ENCODE measurements at places on chromosomes 11 and 22.

DNA sequence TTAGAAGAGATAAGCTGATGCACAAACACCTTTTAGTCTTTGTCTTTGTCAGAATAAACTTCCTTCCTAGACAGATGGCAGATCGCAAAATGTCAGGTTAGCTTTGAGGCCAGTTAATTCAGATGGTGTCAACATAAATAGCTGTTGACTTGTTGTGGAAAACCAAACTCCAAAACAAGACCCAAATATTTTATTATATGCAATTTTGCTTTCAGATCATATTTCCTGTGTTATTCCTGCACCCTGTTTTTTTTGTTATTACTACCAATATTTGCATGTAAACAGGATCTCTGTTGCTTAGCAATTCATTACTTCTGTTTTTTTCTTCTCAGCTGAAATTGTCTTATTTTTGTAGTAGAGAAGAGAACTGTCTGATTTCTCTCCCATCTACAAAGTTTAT, 316.0 kb downstream of the ETS1 start:
- no peak for DNase-seq

DNA sequence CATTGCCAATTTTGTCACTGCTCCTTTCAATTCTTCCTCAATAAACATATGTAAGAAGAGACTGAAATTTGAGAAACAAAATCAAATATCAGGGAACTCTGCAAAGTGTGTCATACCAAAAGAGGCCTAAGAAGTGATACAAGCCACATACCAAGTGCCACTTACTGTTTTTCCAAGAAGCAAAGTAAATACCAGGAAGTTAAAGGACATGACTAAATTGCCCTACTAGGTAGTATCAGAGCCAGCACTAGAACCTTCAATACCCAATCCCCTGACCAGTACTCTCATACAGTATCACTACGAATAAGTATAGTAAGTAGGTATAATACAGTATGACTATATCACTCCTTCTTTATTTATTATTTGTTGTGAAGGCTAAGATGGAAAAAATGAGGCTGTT, 13.6 kb downstream of the MAML2 start:
- DNase-seq, result no peak

DNA sequence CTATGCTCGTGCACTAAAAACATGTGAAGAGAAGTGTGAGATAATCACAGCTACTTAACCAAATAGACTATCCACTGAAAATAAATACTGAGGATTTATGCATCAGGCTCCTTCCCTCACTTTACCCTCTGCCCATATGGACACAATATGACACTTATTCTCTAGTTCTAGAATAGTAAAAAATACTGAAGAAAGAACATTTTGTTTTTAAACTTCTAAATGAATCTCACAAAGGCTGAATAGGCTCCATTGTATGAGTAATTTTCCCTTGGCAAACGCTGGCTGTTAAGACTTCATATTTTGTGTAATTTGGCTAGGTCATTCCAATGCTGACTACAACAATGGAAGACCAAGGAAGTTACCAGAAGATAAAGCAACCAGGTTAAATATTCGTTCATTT, 9.9 kb downstream of the HPS5 start:
- peak; percentile 42 for DNase-seq

GRCh38 chr11:47400768-47401279, 7.6 kb upstream of the SLC39A13 start:
- peak; percentile 34 for DNase-seq

DNA sequence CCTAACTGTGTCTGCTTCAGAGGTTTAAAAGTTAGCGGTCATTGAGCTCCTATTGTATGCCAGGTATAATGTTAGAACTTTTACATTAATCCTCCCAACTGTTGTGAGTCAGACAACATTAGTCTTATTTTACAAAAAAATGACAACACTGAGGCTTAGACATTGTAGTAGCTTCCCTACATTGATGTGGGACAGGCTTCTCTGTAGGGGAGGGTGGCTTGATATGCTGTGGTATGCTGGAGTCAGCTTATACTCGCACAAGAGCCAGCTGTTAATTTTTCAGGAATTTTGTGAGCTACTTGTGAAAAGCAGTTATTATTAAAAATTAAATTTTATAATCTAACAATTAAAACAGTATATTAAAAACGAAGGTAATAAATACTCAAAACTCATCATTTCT, 64.8 kb upstream of the NAV2 start:
- no peak for DNase-seq

- no peak for DNase-seq
Measured at GRCh38 chr11:102001657-102002338, 45.4 kb upstream of the CFAP300 start.

DNA sequence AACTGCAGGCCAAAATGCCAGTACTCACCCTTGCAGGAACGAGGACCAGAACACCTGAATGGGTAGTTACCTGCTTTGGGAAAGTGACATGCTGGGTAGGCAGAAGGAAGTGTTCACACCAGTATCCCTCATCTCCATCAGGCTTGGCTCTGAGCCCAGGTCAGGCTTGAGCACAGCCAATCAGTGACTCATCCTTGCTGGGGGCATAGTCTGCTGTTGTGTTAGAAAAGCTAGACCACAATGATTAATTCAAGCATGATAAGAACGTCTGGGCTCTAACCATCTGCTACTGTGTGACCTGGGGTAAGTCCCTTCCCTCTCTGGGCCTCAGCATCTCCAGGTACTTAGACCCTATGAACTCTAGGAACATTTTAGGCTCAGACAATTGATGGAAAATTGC, 450.4 kb downstream of the MIAT start:
- DNase-seq, result peak; percentile 94

DNA sequence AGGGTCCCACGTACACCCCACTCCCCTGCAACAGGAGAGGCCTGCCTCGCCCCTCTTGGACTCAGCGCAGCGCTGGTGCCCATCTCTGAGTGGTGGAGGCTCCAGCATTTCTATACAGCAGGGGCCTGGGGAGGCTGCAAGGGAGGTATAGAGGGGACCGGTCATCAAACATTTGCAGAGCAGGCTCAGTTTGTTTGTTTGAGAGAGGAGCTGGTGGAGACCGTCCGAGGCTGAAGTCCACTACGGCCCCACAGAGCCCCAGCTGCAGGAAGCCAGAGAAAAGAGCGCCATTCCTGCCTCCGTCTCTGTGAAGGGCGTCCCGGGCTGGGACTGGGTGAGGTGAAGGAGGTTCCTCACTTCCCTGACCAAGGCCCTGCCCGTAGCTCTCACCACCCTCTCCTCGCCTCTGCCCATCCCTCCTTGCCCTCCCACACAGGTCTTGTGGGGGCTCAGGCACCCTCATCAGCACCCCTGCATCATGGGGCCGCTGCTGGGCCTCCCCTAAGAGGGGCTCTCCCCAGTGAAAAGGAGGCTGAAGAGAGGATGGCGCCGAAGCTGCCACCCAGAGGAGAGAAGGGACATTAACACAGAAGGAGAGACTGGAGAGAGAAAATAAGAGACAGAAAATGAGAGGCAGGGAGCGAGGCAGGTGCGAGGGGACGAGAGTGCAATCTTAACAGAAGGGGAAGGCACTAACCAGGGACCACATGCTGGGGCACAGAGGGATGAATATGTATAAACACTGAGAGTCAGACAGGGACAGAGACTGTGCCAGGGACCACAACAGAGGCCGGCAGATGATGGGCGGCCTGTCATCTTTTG, 24.5 kb downstream of the RPUSD4 start:
- DNase-seq, result no peak

DNA sequence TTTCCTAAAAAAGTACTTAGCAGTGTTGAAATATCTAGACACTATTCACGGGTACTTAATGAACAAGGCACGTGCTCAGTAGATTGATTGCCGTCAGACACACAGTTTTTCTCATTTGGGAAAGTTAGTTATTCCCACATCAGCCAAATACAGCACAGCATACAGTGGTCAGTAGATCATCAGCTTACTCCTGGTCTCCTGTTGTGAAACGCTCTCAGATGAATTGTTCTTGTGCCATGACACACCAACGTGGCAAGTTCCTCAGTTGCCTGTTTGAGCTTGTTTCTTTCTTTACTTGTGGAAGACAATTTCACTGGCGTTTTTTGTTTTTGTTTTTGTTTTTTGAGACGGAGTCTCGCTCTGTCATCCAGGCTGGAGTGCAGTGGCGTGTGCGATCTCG, 8.6 kb downstream of the TAB1 start:
- DNase-seq, result no peak

DNA sequence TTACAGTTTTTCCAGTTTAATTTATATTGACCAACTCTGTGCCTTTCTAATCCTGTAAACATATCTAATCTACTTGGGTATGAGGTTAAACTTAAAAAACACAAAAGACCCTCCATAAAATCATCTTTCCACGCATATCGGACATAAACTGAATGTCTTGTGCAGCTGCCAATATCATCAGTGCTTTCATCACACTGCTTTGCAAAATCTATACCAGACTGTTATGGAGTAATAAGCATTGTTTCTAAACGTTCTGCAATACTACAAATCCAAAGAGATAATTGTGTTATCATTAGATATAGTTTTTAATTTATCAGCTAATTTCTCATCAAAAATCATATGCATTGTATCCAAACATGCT, 36.1 kb upstream of the AMPD3 start:
- no peak for DNase-seq

- DNase-seq, result peak; percentile 49
Measured at GRCh38 chr11:100676901-100677300, 10.2 kb upstream of the ARHGAP42 start.

GRCh38 chr22:33563220-33563964, 356.9 kb downstream of the LARGE1 start:
- no peak for DNase-seq

DNA sequence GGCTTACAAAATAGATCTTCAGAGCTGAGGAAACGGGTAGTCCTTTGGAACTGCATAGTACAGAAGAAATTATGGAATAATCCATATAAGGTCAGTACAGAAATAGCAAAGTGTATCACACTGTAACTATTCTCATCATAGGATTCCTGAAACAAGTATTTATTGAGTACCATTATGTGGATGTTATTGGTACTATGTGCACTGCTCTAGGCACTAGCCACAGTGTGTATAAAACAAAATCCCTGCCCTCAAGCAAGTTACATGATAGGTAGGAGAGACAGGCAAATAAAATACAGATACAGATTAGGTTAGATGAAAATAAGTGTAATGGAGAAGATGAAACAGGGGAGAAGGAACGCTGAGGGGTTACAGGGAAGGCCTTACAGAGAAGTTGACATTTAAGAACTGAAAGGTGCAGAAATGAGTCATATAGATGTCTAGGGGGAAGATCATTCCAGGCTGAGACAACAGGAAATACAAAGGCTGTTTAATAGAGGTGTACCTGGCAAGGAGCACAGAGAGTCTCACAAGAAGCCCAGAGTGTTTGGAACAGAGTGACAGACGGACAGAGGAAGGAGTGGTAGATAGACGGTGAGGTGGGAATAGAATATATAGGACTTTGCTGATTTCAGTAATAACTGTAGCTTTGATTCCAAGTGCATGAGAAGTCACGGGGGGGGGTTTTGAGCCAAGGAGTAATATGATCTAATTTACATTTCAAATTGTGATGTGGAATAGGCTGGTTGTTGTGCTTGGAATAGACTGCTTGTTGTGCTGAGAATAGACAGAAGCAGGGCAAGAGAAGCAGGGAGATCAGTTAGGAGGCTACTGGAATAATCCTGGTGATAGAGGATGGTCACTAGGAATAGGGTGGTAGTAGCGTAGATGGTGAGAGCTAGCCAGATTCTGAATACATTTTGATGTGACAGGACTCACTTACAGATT, 13.7 kb downstream of the RNF141 start:
- DNase-seq, result peak; percentile 58

GRCh38 chr11:31798057-31798553, 13.0 kb downstream of the PAX6 start:
- DNase-seq, result no peak

- DNase-seq, result no peak
Measured at GRCh38 chr11:45237711-45238315, 48.3 kb downstream of the SYT13 start.

DNA sequence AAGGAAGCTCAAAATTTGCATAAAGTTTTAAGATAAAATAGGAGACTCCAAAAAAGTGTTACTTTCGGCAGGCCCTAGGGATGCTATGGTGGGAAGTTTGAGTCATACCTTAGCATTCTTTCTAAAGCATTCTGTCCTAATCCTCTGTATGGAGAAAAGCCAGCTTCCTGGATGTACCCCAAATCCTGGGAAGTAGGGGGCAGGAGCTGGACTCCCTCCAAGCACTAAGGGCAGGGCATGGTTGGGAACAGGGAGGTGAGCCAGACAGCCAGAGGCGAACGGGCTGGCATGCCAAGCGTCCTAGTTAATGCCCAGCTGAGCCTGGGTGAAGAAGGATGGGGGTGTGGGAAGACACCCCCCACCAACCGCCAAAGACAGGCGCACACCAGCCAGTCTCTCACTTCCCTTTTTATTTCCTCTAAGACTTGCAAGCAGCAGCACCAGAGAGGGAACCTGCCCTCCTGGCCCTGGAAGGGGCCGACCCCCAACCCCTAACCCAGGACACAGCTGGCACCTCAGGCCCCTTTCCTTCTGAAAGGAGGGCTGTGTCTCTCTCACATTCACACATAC, 23.9 kb downstream of the RTN4RL2 start:
- DNase-seq, result no peak

DNA sequence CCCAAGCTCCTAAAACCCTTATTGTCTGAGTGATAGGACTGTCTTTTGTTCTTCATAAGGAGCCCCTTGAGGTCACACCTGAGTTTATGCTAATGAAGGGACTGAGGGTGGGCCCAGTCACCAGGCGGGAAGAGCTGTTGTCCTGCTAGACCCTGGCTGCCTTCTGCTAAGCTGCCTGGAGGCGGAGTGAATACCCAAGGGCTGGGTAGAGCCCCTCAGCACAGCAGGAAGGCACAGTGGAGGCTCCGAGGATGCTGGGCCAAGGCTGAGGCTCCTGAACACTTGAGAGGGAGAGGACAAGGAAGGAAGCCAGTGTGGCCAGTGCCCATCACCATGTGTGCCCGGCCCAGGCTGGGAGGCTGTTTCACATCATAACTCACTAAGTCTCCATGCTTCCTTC, 4.8 kb upstream of the PHF21B start:
- DNase-seq, result no peak

DNA sequence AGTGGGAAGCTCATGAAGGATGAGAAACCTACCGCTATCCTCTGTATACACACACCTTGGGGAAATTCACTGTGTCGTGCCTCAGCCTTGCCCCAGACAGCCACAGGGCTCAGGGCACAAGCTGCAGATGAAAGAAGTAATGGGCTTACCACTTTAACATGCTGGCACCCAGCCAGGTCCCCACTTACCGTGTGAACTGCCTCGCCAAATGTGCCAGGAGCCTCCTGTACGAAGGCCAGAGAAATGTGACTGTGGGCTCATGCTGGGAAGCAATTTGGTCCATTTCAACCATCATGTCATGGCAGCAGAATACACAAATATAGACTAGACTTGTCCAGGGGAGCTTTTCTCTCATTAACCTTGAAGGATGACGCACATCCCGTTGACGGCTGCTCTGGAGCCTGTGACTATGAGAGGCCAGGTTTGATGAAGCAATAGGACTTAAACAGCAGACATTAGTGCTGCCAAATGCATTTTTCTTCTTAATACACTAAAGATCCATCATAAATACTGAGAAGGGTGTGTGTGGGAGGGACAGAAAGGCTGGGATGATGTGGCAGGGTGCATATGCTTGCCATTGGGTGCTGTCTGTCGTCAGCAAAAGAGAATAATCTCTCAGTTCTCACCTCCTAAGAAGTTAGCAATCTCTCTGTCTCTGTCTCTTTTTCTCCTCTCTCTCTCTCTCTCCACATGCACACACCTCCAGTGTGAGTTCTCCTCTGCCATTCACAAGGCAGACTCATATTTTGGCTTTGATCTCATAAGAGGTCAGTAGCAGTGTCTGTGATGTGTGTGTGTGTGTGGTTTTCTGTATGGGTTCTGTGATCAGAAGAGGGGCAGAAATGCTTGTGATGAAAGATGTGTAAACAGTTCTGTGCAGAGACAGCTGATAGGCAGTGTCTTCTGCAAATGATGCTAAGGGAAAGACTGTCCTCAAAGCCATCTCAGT, 142.4 kb downstream of the KIRREL3 start:
- no peak for DNase-seq

- no peak for DNase-seq
Measured at GRCh38 chr11:62458212-62459002, 39.6 kb downstream of the SCGB1A1 start.
